ENCODE measurements at places on chromosomes 1 and 21.

DNA sequence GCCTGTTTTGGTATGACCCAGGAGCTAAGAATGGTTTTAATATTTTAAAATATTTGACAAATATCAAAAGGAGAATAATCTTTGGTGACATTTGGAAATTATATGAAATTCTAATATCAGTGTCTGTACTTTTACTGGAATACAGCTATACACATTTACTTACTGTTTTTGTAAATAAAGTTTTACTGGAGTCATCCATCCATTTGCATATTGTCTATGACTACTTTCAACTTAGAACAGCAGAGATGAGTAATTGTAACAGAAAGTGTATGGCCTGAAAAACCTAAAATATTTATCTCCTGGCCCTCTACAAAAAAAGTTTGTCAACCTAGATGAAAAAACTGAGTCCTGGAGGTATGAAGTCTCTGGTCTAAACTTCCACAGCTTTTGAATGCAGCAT, 5.8 kb upstream of the MAP3K7CL start:
- no peak for DNase-seq

- no peak for DNase-seq
Measured at GRCh38 chr1:221272940-221273339, 393.7 kb downstream of the HLX start.

DNA sequence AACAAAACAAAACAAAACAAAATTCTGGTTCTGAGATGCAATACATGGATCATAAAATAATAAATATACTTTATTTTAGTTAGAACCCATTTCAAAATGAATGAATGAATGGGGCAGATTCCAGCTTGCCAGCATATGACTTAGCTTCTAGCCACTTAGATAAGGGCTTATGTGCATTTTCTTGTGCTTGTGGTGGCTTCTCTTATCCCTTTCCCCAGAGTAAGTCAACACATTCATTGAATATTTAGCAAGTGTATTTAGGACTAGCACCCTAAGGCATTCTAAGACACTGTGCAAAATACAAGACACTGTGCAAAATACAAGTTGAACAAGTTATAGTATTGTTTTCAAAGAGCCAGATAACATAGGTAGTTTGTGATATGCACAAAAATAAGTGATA, 4.7 kb downstream of the ADIPOR1 start:
- no peak for DNase-seq

GRCh38 chr1:8721679-8722324, 95.6 kb downstream of the RERE start:
- DNase-seq = no peak

GRCh38 chr21:42332557-42333317, 17.5 kb upstream of the TFF3 start:
- no peak for DNase-seq

DNA sequence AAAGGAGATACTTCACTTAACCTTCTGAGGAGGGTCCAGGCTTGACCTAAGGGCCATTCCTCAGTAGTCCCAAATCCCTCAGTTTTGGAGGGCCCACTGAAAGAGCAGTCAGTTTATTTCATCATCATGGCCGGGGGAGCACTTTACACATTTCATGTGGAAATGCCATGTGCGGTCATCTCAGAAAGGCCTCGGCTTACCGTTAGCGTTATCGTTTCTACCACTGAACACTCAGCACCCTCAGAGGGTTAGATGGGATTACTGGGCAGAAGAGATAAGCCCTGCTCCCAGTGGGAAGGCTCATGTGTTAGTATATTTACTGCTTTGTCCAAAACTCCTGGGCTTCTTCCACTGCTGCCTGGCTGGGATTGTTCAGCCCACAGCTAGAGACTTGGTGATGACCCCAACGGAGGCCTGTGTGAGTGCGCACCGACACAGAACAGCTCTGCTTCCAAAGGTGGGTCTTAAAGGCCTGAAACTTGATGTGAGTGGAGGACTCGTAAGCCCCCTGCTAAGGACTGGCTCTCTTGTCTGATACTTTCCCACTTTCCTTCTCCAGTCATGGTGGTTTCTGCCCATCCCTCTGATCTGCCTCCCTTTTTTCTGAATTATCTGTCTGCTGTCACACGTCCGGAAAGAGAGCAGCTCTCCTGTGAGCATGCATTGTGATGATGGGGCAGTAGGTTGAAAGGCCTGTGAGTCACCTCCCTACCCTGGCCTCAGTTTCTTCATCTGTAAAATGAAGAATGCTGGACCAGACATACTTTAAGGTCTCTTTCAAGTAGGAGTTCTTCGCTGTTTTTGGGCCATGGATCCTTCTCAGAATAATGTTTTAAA, 284.5 kb downstream of the ASTN1 start:
- no peak for DNase-seq
